NCI-H510A treated with DMSO at 0.1 percent for 48 hours (cell line): ENCODE measurements at places on chromosomes 2 and 18.

- DNase-seq = no peak
Measured at GRCh38 chr2:128605931-128606330, 287.3 kb upstream of the HS6ST1 start.

- peak; percentile 99 for DNase-seq
Measured at GRCh38 chr18:35143622-35144596, 96.9 kb upstream of the ZNF397 start.

- peak; percentile 19 for DNase-seq
Measured at GRCh38 chr2:58378152-58378551, 137.0 kb upstream of the FANCL start.

DNA sequence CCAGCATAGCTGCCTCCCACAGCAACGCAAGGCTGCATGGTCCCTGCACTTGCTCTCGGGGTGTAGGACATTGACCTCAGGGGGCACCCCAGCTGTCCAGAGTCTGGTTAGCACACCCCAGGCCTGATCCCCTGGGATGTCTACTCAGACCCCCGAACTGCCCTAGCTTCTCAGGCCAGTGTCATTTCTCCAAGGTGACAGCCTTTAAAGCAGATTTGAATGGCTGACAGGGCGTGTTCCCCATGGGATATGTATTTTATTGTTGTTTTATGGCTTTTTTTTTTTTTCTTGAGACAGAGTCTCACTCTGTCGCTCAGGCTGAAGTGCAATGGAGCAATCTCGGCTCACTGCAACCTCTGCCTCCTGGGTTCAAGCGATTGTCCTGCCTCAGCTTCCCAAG lies 40.8 kb upstream of the PTMA start:
- no peak for DNase-seq

DNA sequence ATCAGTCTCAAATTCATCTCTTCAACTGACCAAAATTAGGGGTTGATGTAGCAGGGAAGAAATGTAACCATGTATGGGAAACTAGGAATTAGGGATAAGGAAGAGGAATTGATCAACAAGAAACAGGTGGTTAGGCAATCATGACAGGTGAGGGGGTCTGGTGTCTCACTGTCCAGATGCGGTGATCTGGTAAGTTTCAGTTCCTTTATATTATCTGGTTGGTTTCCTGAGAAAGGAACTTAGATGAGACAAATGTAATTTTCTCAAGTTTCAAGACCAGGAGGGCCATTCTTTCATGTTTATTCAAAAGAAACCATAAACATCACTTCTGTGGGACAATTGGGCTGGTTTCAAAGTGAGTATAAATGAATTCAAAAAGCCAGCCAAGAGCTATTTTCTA lies 306.2 kb upstream of the KCNJ3 start:
- DNase-seq = no peak

- DNase-seq = no peak
Measured at GRCh38 chr2:3456125-3456524, 63.2 kb downstream of the ADI1 start.

DNA sequence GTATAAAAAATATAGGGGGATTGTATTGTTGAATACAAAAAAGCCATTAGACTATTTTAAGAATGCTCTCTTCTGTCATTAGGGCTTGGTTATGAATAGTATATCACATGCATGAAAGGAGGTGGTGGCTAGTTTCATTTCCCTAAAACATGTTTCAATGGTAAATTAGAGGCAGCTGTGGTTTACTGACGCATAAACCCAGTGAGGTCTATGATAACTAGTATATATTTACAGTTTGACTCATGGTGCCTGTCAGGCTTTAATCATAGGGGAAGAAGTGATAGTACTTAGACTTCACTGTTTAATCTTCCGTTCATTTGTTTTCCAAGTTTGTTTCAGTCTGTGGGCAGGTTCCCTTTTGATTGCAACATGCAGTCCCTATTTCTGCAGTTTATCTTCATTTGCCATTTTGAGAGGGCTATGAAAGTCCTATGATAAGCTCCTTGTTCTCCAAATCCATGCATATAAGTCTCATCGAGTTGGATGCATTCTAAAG lies 55.1 kb upstream of the MAP4K3 start:
- DNase-seq = no peak

DNA sequence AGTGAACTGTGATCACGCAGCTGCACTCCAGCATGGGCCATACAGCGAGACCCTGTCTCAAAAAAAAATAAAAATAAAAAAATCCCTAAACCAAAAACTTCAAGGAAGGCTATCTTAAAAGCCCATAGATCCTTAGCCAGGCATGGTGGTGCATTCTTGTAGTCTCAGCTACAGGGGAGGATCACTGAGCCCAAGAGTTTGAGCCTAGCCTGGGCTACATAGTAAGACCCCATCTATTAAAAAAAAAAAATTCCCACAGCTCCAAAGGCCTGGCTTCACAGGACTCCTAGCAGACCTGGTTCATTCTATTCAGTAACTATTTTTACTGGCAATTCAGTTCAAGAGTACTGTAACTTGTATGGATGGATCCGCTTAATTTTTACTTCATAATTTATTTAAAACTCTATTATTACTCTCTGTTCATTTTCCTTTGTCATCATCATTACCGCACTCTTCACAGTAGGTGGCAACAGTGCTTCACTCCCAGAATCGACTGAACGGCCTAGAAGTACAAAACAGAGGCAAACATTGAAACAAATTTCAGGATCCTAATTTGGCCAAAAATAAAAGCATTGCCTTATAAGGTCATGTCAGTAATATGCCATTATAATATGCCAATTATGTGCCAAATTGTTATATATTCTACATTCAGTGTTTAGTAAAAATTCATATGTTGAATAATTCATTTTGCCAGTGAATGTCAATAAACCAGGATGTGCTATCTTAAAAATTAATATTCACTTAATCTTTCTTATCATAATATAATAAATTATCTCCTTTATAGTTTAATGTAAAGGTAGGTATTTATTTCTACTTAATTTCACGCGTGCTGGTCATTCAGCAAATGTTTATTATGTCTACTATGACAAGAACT lies 14.3 kb upstream of the STAM2 start:
- DNase-seq = peak; percentile 13

DNA sequence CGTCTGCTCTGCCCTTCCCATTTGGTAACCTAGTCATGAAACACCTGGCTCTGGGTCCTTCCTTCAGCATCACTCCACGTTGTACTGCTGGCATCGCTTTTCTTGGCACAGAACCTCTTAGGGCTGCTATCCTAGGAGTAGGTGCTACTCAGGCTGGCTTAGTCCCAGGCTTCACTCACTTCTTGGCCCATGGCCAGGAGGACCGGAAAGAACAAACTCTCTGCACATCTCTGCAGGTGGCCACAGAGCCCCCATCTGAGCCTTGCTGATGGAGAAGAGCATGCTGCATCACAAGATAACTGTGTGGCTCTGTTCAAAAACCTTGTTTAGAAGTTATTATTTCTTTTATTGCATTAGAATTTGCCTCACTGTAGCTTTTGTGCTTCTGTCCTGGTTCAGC lies 447.2 kb upstream of the TNP1 start:
- peak; percentile 83 for DNase-seq

DNA sequence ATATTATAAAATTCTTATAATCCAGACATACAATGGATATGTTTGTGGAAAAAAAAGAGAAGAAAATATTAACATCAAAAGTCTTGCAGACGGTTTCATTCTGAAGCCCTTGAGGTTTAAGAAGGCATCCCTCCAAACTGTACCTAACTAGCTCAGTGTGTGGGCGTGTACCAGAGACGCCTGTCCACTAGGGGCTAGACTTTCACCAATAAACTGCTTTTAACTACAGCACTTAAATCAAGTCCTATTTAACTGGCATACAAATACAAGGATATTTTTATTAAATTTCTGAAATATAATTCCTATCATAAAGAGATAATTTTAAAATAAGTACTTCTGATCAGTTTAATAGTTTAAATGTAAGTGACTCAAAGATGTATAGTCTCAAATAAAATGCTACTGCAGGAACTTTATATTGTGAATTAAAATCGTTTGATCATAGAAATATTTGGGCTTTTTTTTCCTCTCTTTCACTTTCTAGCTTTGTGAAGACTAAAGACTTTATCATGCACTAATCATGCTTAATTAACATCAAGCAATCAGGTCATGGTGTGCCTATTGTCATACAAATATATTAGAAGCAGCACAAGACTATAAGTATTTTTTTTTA lies 437.7 kb downstream of the SATB2 start:
- DNase-seq = peak; percentile 36

DNA sequence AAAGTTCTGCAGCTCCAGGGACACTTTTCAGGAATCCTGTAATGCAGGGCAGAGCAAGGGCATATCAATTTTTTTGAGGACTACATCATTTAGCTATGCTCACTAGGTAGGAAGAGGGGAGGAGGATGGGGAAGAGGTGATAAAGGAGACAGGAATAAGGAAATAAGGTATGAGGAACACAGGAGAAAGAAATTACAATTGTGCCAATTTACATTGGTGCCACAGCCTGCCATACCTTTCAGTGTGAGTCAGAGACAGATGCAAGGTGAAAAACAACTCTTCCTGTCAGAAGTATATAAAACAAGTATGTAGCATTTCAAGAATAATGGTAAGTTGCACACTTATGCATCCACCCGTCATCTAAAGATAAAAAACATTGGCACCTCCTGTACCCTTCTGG lies 5.4 kb upstream of the MRPS9 start:
- no peak for DNase-seq

DNA sequence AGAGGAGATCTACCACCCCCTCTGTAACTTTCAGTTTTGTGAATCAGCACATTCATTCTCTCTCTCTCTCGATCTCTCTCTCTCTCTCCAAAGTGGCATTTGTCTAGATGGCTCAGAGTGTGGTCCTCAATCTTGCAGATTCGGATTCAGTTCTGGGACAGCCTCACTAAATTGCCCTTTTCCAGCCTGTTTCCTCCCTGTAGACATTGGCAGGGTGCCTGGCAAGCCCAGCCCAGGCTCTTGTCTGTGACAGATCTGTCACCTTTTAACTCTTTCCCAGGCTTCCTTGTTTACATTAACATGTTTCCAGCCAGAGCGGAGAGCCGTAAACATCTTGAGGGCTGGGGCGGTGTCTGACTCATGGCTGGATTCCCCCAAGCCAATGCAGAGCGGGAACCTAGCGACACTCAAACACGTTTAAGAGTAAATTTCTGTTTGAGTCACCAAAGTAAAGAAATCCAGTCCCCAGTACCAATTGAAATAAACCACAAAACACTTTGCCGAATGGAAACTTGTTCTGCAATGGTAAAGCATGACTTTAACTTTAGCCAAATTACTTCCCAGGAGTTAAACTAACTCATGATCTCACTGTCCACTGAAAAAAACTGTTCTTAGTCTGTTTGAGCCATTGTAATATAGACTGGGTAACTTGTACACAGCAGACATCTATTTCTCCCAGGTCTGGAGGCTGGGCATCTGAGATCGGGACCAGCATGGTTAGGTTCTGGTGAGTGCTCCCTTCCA lies 6.6 kb upstream of the CYP27C1 start:
- DNase-seq = peak; percentile 44

DNA sequence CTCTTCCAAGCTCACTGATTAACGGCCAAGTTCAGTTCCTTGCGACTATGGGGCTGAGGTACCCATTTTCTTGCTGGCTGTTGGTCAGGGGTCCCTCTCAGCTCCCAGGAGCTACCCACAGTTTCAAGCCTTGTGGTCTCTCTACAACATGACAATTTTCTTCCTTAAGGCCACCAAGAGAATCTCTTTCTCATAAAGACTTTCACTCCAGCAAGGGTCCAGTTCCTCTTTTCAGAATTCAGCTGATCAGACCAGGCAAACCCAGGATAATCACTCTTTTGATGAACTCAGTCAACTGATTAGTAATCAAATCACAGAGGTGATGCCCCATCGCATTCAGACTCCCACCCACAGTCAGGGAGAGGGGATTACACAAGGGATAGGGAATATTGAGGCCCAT lies 129.7 kb downstream of the IRS1 start:
- DNase-seq = no peak

- DNase-seq = no peak
Measured at GRCh38 chr18:23982155-23983079, 32.1 kb upstream of the TTC39C start.

- DNase-seq = no peak
Measured at GRCh38 chr18:3654442-3655253, 204.7 kb downstream of the TGIF1 start.
